ENCODE measurements at places on chromosomes 7 and 10. TPM values are rescaled to one million over a fixed set of nuclear protein-coding genes. Genes with fewer than 3 reads are reported as not detected.

DNA sequence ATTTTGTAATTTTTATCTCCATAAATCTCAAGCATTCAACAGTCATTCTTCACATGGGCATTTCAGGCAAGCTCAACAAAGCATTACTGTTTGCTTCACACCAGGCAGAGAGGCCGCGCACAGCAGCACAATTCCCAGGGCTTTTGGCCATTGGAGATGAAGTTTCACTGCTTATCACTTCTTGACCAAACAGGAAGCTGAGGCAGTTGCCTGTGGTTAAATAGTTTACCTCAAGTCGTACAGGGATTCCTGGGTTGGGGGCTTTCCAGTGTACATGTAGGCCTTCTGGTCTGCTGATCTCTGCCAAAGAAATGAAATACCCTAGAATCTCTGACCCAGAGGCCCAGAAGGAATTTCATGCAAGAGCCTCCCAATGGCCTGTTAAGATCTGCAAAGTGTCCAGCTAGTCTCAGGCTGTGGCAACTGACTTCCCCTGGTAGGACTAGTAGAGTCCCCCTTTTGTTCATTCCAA is 11.2 kb upstream of the PRDX3 start:
- peak; percentile 33 for DNase-seq
- H3K4me1 ChIP-seq = peaks cover 8% of the 10 kb centered on the region
- no peaks in the 10 kb centered on the region for H3K36me3 ChIP-seq
- H3K27me3 ChIP-seq = no peaks in the 10 kb centered on the region
- H3K4me3 ChIP-seq = no peak overlapping the region

GPR146 gene
- total RNA-seq = 13.7 TPM

ATXN7L1 gene
- 29.2 TPM for total RNA-seq

NCF1 gene
- total RNA-seq = 3.9 TPM

KCP gene
- 0.11 TPM for total RNA-seq

All from CD4-positive, alpha-beta T cell (primary cell).